ENCODE measurements at places on chromosomes 6 and 20.

DNA sequence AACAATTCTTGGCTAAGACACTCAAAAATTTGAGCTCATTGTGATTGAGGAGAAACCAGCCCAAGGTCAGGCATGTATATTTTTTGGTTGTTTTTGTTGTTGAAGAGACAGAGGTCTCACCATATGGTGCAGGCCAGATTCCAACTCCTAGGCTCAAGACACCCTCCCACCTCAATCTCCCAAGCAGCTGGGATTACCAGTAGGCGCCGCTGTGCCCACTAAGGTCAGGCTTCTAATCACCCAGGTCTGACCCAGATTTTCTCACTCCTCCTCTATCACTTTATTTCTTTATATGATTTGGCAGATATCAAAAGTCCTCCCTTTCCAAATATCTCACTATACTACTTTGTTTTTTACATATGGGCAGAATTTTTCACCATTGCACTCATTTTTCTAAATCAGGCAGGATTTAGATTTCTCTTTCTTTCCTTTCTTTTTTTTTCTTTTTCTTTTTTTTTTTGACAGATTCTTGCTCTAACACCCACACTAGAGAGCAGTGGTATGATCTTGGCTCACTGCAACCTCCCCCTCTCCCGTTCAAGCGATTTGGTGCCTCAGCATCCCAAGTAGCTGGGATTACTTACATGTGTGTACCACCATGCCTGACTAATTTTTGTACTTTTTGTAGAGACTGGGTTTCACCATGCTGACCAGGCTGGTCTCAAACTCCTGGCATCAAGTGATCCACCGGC lies 1.7 kb upstream of the C6orf141 start:
- DNase-seq: no peak

GRCh38 chr6:103101267-103101666 lies 1707.8 kb downstream of the GRIK2 start:
- no peak for DNase-seq

GRCh38 chr20:31568773-31569162 lies 36.3 kb upstream of the ID1 start:
- DNase-seq: no peak

DNA sequence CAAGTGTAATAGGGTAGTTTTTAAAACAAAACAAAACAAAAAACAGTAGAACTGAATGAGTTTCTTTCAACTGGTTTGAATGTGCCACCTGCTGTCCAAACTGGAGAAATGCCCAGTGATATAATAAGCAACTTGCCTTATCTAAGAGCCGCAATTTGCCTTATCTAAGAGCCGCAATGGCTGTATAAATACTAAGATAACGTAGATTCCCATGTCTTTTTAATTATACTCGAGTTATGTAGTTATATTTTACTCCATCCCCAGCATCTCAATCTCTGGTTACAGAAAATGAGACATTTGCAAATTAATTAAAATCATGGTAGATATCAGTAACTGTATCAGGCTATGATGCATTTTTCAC lies 67.2 kb downstream of the RPP40 start:
- peak; percentile 54 for DNase-seq

GRCh38 chr6:139099984-139100383 lies 34.9 kb upstream of the HECA start:
- DNase-seq: no peak

GRCh38 chr6:115796061-115796460 lies 264.6 kb downstream of the FRK start:
- no peak for DNase-seq

DNA sequence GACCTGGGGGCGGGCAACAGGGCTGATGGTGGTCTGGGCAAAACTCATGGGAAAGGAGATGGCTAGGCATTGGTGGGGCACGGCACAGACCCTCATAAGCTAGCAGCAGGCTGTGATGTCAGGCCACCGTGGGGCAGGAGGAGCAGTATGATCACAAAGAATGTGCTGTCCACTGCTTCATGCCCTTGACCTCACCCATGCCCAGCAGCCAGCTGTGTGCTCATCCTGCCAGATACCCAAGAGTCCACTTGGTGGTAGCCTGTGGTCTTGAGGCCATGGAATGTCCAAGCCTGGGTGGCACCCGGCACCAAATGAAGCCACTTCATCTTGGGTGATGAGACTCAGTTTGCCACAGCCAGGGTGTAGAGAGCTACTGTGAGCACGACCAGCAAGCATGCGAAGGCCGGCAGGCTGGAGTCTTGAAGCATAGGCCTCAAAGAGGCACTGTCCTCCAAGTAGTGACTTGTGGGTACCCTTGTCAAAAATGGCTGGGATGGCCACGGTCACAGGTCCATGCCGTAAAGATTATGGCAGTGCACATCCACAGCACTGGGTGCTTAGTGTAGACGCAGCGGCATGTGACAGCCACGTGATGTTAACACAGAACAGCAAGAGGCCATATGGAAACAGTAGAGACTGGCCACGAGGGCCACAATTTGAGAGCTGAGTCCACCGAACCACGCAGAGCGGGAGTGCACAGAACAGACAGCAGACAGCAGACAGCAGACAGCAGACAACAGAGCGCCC lies 19.0 kb downstream of the PLAGL2 start:
- no peak for DNase-seq
